Activated naive CD4-positive, alpha-beta T cell treated with anti-CD3 and anti-CD28 coated beads, Interleukin-2, amount 50 U/mL, for 72 hours (primary cell): ENCODE measurements at places on chromosomes 2 and 18. TPM values are rescaled to one million over a fixed set of nuclear protein-coding genes. Genes with fewer than 3 reads are reported as not detected.

DNA sequence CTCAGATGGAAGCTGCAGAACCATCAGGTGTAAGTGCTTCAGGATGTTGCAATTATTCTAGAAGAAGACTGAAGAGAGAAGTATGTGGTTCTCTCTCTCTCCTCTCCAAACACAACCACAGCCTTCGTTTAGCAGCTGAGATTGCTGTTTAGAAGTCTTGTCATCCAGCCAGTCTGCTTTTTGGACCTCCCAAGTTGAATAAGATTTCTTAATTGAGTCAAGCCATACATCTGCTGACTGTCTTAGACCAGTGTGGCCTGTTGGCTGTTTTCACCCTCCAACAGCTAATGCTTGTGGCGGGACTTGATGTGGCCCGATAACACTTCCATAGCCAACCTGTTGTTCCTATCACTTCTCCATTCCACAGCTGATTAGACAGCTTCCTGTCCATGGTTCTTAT lies 91.3 kb upstream of the TMEM17 start:
- DNase-seq = no peak

Gene CERKL
- total RNA-seq = not detected

Gene COBLL1
- 0.04 TPM for total RNA-seq

DNA sequence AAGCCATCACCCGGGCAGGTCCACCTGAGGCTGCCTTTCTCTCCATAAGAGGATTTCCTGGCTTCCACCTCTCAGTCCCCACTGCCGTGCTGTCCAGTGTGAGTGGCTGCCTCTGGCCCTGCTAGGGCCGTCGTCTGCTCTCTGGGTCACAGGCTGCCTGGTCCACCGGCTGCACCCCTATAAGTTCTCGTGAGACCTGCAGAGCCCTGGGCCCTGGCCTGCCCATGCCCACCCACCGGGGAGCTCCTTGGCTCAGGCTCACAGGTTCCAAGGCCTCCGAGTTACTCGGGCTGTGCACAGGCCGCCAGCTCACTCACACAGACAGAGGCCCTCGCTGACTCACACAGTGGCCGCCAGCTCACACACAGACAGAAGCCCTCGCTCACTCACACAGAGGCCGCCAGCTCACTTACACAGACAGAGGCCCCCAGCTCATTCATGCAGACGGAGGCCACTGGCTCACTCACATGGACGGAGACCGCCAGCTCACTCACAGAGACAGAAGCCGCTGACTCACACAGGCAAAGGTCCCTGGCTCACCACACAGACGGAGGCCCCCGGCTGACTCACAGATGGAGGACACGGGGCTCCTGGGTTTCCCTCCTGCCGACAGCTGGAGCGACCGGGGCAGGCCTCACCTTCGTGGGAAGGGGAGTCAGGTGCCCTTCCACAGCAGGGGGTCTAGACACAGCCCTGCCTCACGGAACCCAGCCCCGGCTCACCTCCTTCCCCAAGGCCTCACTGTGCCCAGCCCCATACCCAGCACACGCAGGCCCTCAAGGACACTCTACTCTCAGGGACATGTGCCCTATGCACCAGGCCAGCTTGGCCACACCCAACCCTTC lies 334.1 kb upstream of the MYT1L start:
- no peak for DNase-seq

DNA sequence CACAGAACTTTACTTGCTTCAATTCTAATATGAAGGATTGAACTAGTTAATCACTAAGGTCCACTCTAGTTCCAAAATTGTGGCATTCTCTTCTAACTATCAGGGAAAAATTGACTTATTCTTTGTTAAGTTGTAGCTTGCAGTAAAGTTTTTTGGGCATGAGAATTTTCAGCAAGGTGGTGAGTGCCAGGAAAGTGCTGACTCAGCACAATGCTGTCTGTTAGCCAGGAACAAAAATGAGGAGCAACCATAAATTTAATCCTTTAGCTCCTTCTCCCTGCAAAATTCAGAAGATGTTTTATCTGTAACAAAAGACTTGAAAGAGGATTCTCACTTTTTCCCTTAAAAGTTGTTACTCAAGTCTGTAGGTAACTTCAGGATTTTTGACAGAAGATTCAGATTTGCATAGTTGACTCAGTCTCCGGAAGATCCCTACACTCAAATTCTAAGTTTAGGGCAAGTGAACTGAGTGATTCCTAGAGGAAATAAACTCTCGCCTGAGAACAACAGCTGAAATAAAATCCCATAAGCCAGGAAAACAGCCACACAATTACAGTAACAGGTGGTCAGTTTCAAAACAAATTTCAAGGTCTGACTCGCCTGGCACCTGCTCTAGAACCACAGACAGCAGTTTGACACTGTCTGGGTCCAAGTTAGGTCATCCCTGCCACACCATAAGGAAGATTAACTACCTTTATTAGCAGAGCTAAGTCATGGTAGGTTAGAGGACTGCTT lies 20.2 kb upstream of the DARS1 start:
- peak; percentile 28 for DNase-seq

- no peak for DNase-seq
Observed at GRCh38 chr2:80643598-80643997, 339.0 kb upstream of the LRRTM1 start.

Gene RGPD4
- 0.16 TPM for total RNA-seq

Gene DHX57
- total RNA-seq = 14.8 TPM

Gene TCF7L1
- total RNA-seq = not detected
